ENCODE measurements at places on chromosomes 6 and 20.

DNA sequence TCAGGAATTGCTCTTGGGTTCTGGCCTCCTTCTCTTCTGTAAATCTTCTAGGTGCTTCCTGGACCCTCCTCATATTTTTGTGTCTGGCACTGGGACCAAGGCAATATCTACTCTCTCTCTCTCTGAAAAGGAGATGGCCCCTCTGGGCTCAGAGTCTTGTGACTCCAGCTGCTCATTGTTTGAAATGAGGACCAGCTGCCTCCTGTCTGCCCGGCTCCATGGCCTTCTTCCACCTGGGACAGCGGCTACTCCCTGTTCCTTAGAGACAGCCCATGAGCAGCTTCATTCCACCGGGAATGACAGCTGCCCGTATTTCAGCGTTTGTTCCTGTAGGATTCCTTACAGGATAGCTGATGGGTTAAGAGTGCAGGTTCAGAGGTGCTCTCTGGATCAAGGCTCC, 2.9 kb downstream of the TGM3 start:
- no peak for DNase-seq

GRCh38 chr6:130359736-130360135, 6.1 kb upstream of the TMEM200A start:
- DNase-seq, result no peak

GRCh38 chr6:16503970-16504415, 257.3 kb downstream of the ATXN1 start:
- no peak for DNase-seq

- no peak for DNase-seq
Observed at GRCh38 chr6:29524444-29525310, 34.9 kb downstream of the UBD start.

GRCh38 chr6:38776515-38776914, 61.4 kb downstream of the DNAH8 start:
- no peak for DNase-seq

- DNase-seq, result no peak
Observed at GRCh38 chr6:145548933-145549648, 186.2 kb downstream of the EPM2A start.

DNA sequence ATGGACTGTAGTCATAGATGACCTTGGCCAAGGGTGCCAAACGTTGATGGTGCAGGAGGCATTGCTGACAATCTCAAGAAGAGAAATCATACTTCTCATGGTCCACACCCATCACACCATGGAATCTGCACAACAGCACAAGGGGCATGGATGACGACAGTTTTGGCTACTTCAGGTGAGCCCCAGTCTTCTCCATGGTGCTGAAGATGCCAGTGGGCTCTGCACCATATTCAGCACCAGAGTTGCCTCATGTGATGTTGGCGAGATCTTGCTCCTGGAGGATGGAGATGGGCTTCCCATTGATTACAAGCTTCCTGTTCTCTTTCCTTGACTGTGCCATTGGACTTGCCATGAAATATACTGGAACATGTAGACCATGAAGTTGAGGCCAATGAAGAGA, 188.9 kb downstream of the NRN1 start:
- no peak for DNase-seq

DNA sequence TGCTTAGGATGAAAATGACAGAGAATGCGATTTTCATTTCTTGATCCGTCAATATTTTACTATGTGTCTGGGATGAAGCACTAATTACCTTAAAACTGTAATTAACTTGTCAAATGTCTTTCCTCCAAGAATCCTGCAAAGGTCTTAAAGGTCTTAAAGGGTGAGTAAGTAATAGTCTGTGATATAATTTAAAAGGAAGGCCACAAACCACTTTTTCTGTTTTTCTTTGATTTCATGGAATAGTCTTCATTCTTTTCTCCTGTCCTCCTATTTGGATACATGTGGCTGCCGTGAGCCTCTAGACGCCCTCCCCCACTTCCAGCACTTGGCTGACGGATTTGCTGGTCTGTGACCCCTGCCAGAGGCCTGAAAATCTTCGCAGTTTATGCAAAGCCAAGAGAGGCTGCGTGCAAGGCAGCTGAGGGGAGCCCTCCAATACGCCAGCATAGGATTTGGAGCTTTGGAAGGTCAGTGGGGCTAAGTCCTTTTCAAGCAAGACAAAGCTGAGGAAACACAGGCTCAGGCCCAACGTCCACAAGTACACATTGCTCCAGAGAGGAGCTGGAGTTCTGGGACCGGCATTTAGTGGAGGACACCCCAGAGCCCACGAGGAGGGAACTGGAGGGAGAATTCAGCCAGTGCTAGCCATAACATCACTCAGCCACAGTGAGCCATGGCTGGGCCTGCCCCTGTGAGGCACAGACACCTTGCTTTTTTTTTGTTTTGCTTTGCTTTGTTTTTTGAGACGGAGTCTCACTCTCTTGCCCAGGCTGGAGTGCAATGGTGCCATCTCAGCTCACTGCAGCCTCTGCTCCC, 382.6 kb downstream of the SMOC2 start:
- no peak for DNase-seq

DNA sequence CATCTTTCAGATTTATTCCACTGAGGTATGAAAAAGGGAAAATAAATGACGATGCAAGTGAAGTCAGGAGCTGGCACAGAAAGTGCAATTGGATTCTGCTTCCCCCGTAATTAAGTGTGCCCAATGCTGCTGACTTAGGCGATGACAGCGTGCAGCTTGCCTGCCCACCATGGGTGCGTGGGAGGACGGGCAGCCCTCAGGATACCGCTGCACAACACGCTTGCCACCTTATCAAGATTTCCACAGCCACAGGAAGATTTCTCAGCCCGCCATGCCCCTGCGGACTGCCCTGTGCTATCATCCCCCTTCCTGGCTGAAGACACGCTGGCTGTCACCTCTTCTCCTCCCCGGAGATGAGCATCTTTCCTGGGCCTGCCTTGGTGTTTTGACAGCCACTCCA, 103.3 kb upstream of the BACH2 start:
- DNase-seq, result no peak

DNA sequence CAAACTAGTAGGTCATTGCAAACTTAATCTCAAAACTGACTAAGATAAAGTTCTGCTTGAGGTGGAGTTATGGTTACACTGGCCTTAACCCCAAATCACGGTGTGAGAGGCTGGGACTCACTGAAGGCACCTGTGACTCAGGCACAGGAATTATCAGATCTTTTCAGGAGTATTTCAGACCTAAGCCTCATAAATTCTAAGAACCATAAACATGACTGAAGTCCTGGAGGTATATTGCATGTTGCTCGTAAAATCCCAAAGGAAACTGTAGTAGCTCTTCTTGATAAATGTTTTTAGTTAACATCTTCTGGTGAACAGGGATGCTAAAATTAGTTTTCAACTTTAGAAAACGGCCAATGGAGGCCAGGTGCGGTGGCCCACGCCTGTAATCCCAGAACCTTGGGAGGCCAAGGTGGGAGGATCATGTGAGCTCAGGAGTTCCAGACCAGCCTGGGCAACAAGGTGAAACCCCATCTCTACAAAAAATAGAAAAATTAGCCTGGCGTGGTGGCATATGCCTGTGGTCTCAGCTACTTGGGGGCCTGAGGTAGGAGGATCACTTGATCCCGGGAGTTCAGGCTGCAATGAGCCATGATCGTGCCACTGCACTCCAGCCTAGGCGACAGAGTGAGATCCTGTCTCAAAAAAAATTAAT, 36.5 kb downstream of the DZANK1 start:
- DNase-seq, result no peak

GRCh38 chr6:150126641-150127291, 16.1 kb upstream of the PPP1R14C start:
- no peak for DNase-seq

GRCh38 chr20:7323957-7324356, 556.5 kb downstream of the BMP2 start:
- no peak for DNase-seq

DNA sequence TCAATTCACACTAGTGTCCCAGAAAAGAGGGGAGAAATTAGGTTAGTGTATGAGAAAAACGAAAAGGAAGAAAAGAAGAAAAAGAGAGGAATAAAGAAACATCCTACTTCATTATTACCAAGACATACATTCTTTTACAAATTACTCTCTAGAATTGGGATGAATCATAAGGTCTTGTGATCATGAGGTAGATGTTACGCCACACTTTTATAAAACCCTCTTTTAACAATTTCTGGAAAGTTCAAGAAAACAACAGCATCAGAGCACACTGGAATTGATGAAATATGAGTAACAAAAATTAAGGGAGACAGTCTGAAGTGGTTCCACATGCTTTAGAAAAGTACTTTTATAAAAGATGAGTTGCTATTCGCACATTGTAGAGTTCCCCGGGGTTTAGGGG, 32.6 kb upstream of the NRSN1 start:
- no peak for DNase-seq

- DNase-seq, result no peak
Observed at GRCh38 chr6:167781066-167781767, 45.5 kb upstream of the AFDN start.

DNA sequence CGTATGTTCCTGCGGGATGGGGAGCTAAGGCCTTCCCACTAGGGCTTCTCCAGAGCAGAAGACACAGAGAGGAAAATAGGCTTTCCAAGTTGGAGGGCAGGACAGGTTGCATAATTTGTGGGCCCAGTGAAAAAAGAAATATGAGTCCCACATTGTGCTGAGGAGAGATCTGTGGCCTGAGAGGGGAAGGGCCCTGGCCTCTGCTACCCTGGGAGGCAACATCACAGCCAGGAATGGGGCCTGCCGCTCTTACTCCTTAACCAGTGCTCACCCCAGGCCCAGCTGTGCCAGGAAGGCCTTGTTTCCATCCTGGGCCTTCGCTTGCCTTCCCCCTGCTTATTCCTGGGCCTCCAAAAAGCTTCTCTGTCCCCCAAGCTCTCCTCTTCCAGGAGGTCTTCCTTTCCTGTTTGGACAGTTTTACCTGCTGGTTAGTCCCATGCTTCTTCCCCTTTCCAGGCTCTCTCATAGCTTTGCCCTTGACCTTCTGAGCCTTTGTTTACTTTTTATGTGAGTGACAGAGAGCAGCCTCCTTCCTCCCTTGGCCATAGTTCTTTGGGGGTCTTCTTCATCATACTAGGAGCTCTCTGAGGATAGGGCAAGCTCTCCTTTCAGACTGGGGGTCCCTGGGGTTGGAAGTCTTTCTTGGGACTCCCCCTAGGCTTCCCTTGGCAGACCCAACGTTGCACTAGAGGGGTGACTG, 26.2 kb upstream of the VEGFA start:
- DNase-seq, result no peak

DNA sequence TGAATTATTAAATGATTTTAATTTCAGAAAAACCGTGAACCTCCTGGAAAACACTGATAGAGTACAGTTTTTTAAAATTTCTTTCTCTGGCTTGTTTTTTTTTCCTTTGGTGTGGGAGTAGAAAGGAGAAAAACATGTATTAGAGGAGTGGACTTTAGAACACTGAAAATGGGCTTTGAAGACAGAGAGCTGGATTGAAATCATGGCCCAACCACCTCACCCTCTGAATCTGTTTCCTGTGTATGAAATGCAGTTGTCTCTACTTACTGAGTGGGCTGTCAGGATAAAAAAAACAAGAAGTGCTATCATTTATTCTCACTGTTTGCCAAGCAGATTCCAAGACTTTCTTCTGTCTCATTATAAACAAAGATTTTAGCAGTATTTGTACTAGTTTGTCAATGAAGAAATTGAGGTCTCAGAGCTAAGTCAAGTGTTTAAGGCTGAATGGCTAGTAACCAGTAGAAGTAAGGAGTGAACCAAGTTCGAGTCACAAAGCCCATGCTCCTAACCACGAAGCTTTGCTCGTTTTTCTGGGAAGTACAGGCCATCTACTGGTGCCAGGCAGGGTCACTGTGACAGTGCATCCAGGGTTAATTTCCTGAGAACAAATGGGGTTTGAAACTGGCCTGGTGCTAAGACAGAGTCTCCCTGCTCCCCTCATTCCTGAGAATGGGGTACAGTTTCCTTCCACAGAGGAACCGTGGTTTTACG, 256.4 kb downstream of the TMEM242 start:
- DNase-seq, result no peak

DNA sequence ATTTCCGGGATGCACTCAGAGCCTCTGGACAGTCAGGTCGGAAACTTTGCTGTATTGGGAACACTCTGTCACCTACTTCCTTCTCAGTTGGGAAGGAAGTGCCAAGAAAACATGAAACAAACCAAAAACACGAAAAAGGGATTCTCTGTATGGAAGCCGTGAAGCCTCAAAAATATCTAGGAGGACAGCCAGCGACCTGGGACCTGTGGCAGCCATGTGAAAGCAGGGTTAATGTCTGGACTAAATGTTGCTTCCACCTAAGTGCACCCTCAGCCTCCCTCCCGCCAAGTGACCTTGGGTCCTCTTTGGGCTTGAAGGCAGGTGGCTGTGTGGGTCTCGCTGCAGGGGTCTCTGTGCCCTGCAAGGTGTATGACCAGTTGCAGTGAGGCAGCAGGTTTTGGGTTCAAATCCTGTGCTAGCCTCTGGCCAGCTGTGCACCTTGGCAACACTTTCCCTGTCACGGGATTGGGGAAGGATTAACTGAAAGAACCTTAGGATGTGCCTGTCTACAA, 851 bp downstream of the MAVS start:
- no peak for DNase-seq

DNA sequence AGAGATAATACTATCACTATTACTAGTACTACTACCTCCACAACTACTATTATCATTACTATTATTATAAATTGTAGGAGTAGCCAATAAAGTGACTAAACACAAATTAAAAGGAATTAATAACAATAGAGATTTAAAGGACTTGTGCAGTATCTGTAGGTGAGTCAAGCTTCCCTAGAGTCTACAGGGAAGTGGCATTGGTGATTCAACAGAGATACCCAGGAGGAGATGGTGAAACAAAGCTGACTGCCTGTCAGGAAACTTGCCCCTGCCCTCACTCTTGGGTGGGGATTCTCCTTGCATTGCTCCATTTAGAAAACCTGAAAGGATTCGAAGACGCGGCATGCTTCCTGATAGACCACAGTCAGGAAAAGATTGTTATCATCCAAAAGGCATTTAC, 23.3 kb upstream of the BCLAF1 start:
- DNase-seq, result no peak

- no peak for DNase-seq
Observed at GRCh38 chr6:4308364-4308763, 173.0 kb upstream of the ECI2 start.
